ENCODE measurements at places on chromosomes 2 and 18.

- peak; percentile 48 for DNase-seq
Observed at GRCh38 chr2:213104092-213104902, 47.1 kb downstream of the IKZF2 start.

- no peak for DNase-seq
Observed at GRCh38 chr2:203835892-203836800, 31.4 kb upstream of the CTLA4 start.

DNA sequence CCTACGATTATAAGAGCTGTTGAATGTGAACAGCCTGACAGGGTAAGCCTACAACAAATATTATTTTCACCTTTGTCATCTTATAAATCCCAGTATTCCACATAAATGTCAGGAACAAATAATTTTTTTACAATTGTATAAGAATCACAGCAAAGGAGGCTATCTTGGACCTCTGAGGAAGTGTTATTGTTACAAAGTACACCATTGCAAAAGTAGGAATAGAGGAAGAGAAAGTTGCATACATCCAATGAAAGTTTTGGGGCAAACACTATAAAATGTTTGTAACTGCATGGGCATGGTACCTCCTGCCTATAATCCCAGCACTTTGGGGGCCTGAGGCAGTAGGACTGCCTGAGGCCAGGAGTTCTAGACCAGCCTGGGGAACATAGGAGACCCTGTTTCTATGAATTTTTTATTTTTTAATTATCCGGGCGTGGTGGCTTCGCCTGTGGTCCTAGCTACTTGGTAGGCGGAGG, 715 bp upstream of the MEMO1 start:
- DNase-seq = peak; percentile 21

- no peak for DNase-seq
Observed at GRCh38 chr2:85727798-85728197, 26.0 kb upstream of the ATOH8 start.

DNA sequence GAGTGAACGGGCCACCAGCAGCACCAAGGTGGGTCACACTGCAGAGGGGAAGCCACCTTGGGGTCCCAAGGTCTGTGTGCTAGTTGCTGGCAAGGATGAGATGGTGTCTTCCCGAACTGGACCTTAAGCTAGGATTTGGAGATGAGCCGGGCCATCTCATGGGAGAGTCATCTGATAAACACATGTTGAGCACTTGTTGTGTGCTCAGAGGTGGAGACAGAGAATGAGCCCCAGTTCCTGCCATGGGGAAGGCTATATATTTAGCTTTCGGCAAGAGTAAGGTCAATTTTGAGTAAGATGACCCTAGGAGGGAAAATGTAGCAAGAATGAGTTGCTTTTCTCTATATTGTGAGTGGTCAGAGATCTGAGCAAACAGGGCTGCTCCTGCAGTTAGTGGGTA, 41.4 kb upstream of the RPL31 start:
- DNase-seq = no peak

GRCh38 chr2:237327175-237327950, 86.6 kb downstream of the COL6A3 start:
- peak; percentile 64 for DNase-seq

GRCh38 chr2:55901322-55901721, 22.3 kb downstream of the EFEMP1 start:
- DNase-seq = no peak

DNA sequence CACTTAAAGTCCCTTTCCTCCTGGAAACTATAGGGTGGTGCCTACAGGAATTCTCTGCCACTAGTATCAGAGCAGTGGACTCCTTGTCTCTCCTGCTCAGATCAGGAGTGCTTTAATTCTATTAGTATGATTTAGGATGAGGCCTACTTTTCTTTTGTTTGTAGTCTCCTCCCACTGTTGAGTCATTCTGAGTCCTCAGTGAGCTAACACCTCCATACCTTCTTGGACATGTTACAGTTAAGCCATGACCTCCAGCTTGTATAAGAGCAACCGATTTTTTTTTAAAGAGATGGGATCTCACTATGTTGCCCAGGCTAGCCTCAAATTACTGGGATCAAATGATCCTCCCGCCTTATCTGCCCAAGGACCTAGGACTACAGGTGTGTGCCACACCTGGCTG, 48.7 kb upstream of the OTOF start:
- DNase-seq = no peak

DNA sequence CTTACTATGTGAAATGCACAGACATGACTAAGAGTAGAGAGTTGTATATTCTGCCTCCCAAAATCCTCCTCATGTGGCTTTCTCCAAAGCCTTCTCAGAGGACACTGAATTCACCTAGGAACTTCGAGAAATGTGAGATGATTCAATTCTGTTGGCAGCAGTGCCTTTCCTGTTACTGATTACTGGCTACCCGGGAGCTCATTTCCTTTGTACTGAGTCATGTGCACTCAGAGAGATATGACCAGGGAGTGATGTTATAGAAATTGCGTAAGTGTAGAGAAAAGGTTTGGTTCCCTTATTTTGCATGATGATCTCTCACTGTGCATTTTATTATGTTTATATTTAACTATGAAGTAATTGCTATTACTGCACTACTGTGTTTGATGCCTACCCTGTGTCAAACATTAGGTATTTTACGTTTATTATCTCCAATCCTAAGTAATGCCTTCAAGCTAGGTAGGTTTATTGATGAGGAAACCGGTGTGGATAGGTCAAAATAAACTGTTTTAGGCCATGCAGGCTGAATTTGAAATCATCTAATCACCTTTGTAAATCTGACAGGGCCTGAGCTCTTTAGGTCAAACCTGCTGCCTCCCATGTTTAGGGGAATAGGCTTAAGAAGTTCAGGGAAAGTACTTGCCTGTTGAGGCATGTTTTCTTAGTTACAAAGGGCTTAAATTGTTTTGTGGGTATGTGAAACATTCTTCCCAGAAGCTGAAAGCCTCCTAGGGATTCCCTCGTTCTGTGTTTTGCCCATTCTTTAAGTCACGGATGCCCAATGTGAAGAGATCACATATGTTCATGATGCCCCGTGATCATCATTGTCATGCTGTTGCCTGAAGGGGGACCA, 86.8 kb downstream of the FMNL2 start:
- peak; percentile 80 for DNase-seq

DNA sequence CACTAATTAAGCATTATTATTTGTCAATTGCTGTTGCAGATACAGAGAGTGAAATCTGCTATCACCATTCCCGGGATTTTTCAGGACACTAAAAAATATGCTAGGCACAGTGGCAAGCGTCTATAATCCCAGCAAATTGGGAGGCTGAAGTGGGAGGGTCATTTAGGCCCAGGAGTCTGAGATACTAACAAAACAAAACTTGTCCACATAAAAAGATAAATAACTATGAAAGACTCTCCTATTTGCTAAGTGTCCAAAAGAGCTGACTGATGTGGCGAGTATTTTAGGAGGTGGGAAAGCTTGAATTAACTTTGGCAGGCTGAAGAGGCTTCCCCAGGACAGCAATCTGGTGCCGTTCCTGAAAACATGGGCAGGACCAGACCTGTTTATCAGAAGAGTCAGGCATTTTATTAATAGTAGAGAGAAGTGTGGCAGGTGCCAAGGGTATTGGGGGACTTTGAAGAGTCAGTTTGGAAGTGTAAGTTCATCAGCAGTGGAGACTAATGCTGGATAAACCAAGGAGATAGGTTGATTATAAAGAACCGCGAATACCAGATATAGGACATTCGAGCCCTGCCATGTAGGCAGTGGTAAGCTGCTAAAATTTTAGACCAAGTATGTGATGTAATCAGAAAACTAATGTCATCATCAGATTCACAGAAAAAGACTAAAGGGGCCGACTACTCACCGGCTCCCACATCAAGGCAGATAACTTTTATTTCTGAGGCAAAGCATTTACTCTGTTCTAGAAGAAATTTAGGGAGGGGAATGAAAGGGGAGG, 201.8 kb downstream of the EPHA4 start:
- DNase-seq = no peak

- DNase-seq = no peak
Observed at GRCh38 chr2:42085706-42086487, 38.1 kb downstream of the PKDCC start.

DNA sequence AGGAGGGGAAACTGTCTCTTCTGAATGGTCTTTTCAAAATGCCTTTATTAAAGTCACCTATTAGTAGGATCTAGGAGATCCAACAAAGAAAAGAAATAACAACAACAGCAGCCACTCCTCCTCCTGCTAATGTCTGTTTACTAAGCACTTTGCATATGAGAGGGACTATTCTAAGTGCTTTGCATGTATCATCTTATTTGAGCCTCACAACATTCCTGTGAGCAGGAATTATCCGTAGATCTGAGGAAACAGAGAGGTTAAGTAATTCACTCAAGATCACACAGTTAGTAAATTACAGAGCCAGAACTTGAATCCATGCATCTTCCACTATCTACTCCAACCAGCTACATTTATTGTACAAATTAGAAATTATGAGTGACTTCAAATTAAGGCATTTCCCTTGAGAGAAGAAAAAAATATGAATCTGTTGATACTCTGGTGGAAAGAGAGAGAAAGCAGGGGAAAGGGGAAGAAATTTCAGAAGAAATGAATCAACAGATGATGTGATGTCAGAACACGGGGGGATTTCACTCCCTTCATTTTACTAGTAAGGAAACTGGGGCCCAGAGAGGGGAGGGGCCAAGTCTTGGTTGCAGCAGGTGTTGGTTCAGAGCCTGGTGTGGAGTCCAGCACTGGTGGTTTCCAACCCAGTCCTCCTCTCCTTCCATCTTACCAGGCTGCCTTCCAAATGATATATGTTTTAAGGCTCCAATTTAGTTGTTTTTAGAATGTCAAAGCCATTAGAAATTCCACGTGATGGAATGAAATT, 49.7 kb downstream of the TSN start:
- no peak for DNase-seq

DNA sequence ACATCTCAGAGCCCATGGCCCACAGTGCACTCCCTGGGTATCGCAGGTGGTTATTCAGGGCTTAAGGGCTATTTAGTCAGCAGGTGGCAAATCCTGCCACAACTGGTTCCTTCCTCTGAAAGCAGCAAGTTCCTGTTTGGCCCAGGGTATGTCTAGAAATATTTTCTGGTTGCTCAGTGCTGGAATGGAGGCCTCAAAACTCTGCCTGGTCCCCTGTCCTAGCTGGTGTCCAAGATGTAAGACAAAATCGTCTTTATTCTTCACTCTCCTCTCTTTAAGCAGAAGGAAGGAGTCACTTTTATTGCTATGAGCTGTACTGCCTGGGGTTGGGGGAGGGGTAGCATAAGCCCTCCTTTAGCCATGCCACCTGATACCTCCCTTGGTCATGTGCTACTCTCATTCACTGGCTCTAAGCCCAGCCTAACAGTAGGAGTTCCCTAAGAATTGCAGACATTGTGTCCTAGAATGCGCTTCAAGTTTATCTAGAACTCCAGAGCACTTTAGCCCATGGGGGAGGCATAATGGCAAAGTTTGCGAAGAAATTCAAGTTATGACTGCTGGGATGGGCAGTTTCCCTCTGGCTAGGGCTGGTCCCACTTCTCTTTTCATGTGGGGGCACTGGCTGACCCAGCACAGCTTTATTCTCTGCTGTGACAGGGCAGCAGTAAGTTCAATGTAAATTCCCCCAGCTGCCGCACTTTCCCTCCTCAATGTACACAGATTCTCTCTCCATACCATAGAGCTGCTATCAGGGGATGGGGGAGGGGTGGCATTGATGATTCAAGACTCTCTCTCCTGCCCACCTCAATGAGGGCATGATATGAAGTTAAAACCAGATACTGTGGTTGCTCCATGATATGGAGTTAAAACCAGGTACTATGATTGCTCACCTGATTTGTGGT, 27.1 kb upstream of the CWC22 start:
- DNase-seq = peak; percentile 66

- DNase-seq = no peak
Observed at GRCh38 chr2:238427435-238428162, 872 bp downstream of the ASB1 start.

DNA sequence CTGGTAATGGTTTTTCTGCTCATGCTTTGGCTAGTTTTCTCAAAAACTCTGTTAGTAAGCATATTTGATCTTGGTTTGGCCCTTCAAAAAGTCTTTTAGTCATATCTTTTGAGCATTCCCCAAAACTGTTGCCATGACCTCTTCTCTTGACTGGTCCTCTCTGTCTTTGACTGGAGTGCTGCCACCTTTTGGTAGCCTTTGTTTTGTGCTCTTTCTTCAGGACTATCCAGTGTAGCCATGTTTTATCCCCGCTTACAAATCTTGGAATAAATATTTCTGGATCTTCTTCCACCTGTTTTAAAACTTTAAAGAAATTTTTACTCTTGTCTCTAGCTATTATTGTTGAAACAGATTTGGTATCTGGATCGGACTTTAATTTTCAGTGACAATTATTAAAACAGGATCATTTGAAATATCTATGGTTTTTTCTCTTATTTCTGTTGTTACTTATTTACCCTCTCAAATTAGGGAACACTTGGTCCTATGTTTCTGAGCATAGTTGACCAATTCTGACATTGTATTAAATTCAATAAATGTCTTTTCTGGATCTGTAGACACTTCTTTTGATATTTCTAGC, 965 bp upstream of the ELOA2 start:
- no peak for DNase-seq

DNA sequence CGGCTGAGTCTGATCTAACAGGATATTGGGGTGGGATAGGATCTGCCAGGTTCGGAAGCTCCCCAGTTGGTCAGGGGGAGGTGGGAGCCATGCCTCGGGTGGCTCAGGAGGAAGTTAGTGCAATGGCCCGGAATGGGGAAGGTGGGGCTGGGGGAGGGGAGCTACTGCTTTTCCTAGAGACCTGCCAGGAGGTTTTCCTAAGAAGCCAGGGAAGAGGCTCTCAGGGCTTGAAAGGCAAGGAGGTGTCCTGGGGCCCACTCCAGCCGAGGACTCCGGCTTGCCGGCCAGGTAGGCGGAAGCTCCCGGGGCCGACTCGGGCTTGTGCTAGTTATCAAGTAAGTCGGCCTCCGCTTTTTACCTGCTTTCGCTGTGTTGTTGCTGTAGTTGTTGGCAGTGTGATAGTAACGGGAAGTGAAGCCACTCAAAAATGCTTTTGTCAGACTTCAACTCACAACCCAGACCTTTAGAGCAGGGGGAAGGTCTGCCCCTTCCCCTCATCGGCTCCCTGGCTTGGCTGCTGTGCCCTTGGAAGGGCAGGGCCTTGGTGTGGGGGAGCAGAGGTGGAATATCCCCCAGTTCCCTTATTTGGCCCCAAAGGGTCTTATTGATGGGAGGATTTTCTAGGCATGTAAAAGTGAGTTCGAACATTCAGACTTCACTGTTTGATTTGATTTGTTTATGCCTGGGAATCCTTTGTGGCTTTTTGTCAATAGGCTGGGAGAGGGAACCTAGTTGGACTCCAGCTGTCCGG, 5.4 kb downstream of the GDF7 start:
- DNase-seq = no peak

- DNase-seq = no peak
Observed at GRCh38 chr2:33289961-33290360, 186.5 kb upstream of the RASGRP3 start.

DNA sequence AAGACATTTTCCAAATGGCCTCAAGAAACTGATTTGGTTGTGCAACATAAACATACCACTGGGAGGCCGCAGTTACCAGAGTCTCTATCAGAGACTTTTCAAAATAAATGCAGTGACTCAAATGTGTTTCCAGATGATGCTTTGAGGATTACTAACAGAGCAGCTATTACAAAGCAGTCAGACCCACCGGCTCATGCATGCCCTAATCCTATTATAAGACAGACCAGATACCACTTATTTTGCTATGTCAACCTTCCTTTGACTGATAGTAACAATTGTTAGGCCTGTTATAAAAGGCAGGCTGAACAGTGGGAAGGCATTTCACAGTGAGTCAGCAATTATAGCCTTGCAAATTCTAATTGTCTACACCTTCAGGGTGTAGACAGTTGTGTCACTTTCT, 217.7 kb downstream of the LRRTM1 start:
- DNase-seq = no peak

All from muscle of leg (tissue), 16 donors.